Activated CD8-positive, alpha-beta memory T cell treated with anti-CD3 and anti-CD28 coated beads for 24 hours (primary cell): ENCODE measurements at places on chromosomes 11 and 22.
A peak's percentile ranks its signal among the peaks of the same experiment; 100 is the strongest.

GRCh38 chr11:41983475-41983874 lies 524.0 kb upstream of the LRRC4C start:
- DNase-seq = no peak

DNA sequence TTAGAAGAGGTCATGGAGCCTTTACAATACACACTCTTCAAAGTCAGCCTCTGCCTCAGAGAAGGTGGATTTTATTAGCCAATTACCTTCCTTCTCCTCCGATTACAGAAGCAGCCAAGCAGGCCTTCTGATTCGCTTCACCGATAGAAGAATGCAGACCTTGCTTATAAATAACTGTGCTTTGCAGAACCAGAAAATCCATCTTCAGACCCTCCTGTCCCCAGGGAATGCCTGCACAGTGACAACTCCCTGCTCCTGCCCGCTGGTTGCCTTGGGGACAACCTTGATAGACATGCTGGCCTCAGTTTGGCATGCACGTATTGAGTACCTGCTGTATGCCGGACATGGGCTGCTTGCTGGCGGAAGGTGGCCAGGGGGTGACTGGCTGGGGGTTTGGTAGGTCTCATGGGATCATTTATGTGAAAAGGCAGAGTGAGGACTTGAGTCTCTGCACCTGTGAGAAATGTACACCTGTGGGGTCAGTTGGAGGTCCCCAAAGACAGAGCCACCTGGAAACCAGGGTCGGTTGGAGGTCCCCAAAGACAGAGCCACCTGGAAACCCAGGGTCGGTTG lies 1238.7 kb downstream of the BRD1 start:
- DNase-seq = no peak

DNA sequence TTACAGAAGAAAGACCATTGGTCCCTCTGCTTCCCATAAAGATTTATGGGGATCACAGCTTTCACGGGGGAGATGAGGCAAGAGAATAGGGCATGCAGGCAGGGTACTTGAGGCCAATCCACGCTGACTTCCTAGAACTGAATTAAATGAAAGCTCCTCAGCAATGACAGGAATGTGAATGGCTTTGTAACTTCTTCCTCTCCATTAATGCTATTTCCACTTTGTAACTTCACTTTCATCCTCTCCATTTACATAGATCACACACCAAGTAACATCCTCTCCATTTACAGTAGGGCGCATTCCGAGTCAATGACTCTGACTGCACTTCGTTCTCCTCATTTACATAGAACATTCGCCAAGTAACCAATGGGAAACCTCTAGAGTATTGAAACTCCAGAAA lies 89.8 kb downstream of the PIWIL4 start:
- DNase-seq = no peak

GRCh38 chr11:125423247-125423849 lies 72.7 kb downstream of the FEZ1 start:
- DNase-seq = no peak

GRCh38 chr11:124943254-124943616 lies 7.4 kb upstream of the HEPACAM start:
- no peak for DNase-seq

GRCh38 chr22:45420011-45420410 lies 6.5 kb downstream of the RIBC2 start:
- no peak for DNase-seq

- no peak for DNase-seq
Measured at GRCh38 chr11:25247336-25247735, 750.5 kb downstream of the LUZP2 start.

GRCh38 chr11:3669128-3669527 lies 2.1 kb downstream of the CHRNA10 start:
- no peak for DNase-seq

- DNase-seq = no peak
Measured at GRCh38 chr11:113505046-113505445, 29.8 kb upstream of the DRD2 start.

DNA sequence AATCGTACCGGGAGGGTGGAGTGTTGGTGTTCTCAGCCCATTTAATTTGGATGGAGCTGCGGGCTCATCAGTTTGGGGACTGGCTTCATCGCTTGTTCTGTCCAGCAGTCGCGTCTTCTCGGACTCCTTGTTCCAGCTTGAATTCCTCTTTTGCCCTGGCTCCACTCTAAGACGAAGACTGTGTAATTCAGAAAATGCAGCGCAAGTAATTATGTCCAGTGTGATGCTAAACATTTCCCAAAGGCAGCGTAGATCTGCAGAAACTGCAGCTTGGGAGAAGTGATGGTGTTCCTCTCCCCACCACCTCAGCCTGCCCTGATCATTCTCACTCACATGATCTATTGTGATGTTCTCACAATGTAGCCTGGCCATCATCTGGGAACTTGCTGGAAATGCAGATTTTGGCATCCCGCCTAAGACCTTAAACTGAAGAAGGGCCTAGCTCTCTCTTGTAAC lies 666 bp downstream of the SLC25A18 start:
- no peak for DNase-seq

- no peak for DNase-seq
Measured at GRCh38 chr11:96088914-96089313, 165.0 kb upstream of the MTMR2 start.

DNA sequence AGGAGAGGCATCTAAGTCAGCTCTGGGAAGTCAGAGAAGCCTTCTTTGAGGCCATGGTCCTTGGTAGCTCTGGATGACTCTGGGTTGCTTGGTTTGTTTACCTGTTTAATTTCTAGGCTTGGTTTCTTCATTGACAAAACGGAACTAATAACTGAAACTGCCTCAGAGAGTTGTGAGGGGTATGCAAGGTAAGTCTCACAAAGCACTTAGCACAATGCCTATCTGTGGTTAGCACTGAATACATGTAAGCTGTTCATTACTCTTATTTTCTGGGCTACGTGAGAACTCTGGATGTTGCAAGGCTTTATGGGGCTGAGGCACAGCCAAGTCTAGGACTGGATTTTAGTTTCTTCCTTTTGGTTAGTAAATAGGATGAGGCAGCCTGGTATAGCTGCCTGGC lies 225.8 kb upstream of the NCAM1 start:
- DNase-seq = no peak

DNA sequence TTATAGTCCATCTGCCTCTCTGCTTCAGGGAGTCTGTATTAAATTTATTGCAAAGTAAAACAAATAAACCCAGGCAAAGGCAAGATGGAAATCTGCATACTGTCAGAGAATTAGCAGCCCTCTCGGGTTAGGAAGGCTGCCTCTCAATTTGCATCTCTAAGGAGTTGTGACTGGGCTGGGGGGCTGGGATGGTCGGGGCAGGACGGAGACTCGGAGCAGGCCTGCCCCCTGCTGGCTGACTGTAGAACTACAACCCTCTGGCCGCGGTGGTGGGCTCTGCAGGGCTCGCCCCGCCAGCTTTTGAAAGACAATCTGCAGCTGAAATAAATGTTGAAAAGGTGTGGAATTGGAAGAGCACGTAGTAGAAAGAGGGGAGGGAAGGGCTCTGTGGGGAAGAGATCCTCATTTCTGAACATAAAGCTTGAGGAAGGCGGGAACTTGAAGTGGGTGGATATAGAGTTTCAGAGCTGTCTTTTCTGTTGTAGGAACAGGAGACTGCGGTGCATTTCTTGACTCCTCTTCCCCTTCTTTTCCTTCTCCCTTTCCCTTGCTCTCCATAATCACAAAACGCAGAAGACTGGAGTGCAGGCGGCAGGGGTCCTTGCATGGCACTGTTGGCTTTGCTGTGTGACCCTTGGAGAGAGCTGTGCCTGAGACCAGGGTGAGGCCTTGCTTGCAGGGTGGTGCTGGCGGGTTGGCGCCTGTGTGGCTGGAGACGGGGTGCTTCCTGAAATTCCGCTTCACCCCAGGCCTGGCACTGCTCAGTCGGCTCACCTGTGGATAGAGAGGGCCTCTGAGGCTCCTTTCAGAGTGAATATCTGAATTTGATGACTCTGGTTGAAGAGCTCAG lies 22.6 kb upstream of the PKNOX2 start:
- DNase-seq = peak; percentile 88

- no peak for DNase-seq
Measured at GRCh38 chr22:30332994-30333706, 6.4 kb upstream of the TBC1D10A start.

- no peak for DNase-seq
Measured at GRCh38 chr11:105226091-105226490, 86.5 kb upstream of the CARD18 start.

DNA sequence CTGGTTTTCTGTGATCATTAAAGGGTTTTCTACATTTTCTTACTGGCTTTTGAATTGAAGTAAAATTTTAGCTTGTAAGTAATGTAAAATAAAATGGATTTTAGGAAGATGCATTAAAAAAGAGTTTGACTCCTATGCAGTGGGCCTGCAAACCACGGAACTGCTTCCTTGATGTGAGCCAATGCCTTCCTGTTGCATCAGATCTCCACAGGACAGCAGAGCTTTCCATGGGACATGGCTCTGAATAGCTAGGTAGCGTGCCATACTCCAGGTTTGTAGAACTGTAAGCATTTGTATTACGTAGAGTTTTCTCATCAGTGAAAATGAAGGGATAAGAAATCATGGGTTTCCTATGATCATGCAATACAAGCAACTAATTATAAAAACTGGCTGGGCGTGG lies 133.4 kb downstream of the SWAP70 start:
- DNase-seq = no peak

- peak; percentile 55 for DNase-seq
Measured at GRCh38 chr11:18791969-18792628, 501 bp upstream of the PTPN5 start.

DNA sequence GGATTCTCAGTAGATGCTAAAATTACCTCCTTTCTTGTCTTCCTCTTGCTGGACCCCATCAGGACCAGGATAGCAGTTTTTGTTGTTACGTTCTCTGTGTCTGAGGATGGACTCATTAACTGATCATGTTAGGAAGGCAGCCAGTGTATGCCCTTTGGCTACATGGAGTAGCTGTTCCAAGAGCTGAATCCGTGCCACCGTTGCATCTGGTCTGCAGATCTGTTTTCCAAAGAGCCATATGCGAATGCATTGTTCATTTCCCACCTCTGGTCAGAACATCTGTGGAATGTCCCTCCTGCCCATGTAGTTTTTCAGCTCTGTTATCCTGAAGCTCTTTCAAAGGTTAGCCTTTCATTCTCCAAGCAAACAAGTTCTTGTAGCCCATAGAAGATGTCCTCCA lies 188.4 kb downstream of the SPON1 start:
- DNase-seq = no peak

DNA sequence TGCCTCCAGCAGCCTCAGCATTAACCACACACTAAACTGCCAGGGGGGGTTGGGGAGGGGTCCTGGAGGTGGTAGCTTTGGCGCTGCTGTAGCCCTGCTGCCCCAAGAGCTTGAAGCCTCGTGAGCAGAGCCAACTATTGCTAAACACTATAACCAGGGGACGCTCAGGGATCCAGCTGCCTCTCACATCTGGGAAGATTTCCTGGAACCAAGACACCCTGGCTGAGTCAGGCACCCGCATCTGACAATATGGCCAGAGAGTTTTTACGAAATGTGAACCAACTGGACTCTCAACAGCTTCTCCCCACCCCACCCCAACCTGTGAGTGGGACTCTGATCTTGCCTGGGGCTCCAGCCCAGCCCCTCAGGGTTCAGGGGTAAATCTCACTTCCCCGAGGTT lies 14.3 kb downstream of the C1QTNF6 start:
- no peak for DNase-seq

GRCh38 chr11:46367244-46367915 lies 14.1 kb upstream of the MDK start:
- DNase-seq = peak; percentile 93

DNA sequence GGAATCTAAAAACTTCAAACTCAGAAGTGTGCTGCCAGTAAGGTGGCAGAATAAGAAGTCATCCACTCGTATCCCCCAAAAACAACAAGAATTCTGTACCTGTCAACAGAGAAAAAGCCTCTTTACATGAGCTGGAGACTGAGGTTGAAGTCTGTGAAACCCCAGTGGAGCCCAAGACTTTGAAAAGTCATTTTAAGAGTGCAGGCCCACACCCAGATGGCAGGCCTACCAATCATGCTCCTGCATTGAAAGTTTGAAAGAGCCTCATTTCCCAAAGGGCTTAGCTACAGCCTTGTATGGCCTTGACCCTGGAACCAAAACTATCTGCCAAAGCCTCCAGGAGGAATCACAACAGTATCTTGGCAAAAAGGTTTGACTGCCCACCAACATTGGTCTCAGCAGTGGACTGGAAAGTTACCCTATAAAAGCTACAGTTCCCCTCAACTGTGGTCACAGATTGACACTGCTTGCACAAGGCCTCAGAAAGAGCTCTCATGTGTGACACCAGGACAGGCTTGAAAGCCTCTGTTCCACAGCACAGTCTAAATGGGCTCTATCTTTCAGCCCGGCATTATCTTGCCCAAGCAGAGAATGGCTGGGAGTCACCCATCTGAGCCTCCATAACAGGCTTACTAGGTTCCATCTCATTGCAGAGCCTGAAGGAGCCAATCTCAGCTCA lies 47.7 kb downstream of the SLC22A9 start:
- no peak for DNase-seq

- DNase-seq = no peak
Measured at GRCh38 chr11:45736424-45736823, 68.5 kb upstream of the SLC35C1 start.

- DNase-seq = no peak
Measured at GRCh38 chr11:67177399-67178281, 58.6 kb downstream of the KDM2A start.

DNA sequence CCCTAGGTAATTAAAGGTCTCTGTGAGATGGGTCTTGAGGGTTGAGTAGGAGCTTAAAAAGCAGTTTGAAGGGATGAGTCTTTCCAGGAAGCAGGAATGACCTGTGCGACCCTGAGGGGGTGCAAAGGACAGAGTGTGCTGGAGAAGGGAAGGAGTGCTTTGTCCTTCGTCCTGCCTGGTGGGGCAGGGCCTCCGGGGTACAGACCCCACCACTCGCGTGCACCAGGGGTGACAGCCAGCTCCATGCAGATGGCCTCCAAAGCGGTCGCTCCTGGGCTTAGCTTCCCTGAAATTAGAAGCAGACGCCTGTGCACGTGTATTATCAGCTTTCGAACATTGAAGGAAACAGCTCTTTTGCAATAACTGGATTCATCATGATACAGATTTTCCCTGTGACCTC lies 959.8 kb downstream of the BRD1 start:
- no peak for DNase-seq

DNA sequence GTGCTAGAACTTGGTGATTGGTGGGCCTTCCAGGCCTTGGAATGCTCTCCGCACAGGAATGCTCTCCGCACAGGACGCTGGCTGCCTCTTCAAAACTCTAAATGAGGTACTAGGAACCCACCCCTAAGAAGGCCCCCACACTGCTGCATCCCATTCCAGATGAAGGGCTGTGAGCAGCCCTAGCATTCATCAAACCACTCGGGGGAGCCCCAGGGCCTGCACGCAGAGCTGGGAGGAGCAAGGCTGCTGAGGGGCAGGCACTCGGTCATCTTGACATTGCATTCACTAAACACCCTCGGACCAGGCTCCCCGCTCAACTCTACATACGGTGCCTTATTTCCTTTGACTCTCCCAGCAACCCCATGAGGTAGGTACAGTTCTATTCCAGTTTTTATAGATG lies 49.2 kb upstream of the EMID1 start:
- DNase-seq = no peak

- DNase-seq = peak; percentile 56
Measured at GRCh38 chr11:87421422-87421821, 383.7 kb downstream of the TMEM135 start.

DNA sequence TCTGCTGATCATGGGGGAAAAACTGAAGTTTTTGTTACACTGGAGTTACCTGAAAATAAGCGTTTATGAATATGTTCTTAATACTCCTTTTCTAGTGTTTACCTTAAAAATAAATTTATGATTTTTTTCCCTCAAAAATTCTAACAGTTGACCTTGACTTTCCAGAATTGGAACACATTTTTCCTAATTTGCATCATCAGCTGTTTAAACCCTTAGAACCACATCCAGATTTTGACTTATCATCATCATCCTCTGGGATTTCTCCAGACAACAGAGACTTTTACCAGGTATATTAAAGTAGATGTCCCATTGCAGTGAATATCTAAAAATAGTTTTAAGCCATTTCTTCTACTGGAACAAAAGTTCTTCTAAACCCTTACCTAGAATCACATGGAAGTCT lies 17.2 kb downstream of the TAF1D start:
- no peak for DNase-seq
